ENCODE measurements at places on chromosomes 4 and X.
A peak's percentile ranks its signal among the peaks of the same experiment; 100 is the strongest.

- DNase-seq = no peak
Observed at GRCh38 chr4:56612282-56612681, 68.8 kb downstream of the HOPX start.

DNA sequence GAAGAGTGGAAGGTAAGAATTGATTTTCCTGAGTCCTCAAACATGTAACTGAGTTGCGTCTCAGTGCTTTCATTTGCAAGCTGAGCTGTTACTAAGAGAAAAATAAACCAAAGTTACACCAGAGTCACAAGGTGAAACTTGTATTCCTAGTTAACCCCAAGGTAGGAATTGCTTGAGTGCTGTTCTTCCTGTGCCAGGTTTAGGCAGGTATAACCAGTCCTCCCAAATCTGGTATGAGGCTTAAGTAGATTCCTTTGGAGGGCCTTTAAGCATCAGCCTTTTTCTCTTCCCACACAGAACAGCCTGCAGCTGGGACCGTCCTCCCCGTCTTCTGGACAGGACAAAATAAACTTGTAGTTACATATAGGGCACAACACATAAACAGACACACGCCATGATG, 2.3 kb upstream of the BTC start:
- no peak for DNase-seq

- DNase-seq = no peak
Observed at GRCh38 chr4:90950385-90950841, 823.2 kb downstream of the CCSER1 start.

- DNase-seq = peak; percentile 74
Observed at GRCh38 chrX:20442597-20442996, 175.9 kb upstream of the RPS6KA3 start.

- no peak for DNase-seq
Observed at GRCh38 chr4:79209822-79210635, 115.8 kb downstream of the NAA11 start.
